Pancreas (tissue), 10 donors: ENCODE measurements at places on chromosomes 12 and 14. TPM values are rescaled to one million over a fixed set of nuclear protein-coding genes. Genes with fewer than 3 reads are reported as not detected.

DNA sequence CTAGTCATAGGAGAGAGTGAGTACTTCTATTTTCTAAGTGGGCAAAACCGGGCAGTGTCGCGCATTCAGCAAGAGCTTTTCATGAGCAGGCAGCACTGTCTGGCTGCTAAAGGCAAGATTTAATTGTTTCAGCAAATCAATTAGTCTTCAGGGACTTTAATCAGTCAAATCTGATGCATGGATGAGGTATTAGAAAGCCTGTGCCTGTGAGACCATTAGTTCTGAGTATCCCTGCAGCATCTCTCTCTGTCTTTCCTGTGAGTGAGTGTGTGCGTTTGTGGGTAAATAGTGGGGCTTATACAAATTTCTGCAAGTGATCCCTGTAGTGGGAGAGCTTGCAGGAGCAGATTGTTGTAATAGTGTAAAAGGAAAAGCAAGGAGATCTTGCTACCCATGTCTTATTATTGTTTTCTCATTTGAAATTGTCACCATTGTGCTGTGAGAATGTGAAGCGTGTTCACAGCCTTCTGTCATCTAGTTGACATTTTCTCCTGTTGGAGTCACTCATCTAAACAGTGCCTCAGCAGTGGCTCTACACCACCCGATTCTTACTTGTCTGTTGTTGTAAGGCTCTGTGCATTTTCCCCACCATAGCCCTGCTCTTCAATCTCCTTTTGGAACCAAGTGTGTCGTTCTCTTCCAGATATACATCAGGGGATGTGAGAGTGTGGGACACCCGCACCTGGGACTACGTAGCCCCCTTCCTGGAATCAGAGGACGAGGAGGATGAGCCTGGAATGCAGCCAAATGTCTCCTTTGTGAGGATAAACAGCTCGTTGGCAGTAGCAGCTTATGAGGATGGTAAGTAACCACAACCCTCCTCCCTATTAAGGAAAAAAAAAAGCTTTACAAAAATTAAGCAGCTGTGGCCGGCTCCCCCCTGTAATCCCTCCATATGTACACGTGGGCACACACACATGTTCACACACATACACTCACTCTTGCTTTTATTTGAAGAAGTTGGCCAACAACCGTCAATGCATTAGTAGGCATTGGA is 53.6 kb downstream of the FBXW8 start:
- no peaks in the 10 kb centered on the region for H3K27me3 ChIP-seq
- no peak overlapping the region for H3K4me3 ChIP-seq
- no peaks in the 10 kb centered on the region for H3K4me1 ChIP-seq
- no peak for DNase-seq
- H3K36me3 ChIP-seq: no peaks in the 10 kb centered on the region

DNA sequence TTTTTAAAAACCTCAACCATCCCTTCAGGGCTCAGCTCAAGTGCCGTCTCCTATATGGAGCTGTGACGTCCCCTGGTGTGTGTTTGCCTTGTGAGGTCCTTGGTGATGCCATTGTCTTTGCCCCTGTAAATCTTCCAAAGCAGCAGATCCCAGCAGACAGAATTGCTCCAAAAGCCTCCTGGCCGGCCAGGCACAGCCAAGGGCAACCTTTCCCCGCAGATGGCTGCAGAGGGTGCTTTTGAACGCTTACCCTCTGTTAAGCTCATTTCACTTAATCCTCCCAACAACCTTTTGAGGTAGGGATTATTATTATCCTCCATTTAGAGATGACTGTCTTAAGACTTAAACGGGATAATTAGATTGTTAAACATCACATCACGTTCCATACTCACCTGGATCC is 51.4 kb downstream of the RFX4 start:
- no peak overlapping the region for H3K27ac ChIP-seq
- no peaks in the 10 kb centered on the region for H3K27me3 ChIP-seq
- no peak for DNase-seq
- H3K36me3 ChIP-seq: no peaks in the 10 kb centered on the region
- H3K4me1 ChIP-seq: no peaks in the 10 kb centered on the region

DNA sequence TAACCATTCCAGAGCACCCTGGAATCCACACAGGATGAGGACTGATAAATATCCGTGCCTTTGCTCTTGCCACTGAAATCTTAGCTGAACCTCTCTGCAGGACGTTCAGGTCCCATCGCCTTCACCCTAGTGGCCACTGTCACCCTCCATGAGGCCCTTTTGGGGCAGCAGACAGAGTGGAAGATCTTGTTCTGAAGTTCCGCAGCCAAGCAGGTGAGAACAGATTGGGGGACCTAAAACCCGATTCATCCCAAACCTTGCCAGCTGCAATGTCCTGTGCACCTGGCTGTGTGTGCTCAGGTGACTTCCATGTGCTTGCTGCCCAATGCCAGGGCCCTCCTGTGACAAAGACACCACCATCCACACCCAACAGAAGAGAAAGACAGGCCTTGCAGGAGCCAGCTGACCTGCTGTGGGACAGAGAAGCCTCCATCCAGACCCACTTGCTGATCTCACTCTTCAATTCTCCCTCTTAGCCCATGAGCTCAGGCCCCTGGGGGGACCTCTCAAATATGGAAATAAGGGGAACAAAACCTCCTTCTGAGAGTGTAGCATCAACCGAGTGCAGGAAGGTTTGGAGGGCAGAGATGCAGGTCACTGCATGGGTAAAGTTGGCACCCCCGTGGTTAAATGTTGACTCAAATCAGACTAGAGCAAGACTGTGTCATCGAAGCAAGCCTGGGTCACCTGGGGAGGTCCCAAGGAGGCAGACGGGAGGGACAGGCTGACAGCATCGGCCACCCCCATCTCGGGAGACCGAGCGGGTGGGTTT is 308.7 kb upstream of the DIO3 start:
- DNase-seq: no peak
- H3K27me3 ChIP-seq: no peaks in the 10 kb centered on the region
- H3K4me3 ChIP-seq: no peak overlapping the region
- H3K27ac ChIP-seq: no peak overlapping the region

The C1QL4 gene
- not detected for polyA plus RNA-seq

DNA sequence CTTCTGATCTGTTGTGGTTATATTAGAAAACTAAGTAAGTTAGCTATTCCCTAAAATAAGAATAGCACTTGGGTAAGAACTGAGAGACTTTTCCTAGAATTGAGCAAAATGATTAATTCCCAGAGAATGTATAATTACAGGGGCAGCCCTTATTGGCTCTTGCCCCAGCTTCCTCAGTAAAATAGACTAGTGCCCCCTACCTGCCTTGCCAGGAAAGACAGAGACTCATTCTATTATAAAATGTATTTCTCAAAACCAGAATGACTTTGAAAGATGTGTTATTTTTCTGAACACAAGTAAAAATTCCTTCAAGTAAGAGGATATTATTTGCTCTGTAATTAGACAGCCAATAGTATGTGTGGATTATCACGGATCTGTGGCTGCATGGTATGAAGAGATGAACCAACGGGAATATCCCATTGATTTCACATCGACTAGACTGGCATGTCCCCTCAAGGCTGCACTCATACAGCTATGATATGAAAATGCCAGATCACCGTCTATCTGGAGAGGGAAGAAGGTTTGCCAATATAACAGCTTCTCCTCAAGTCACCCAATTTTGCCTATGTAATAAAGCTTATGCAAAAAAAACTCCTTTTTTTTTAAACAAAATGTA is 7.4 kb upstream of the GLRX5 start:
- H3K4me1 ChIP-seq: peaks cover 30% of the 10 kb centered on the region
- H3K36me3 ChIP-seq: no peaks in the 10 kb centered on the region
- H3K27ac ChIP-seq: no peak overlapping the region
- H3K27me3 ChIP-seq: no peaks in the 10 kb centered on the region

- H3K27ac ChIP-seq: no peak overlapping the region
- H3K27me3 ChIP-seq: no peaks in the 10 kb centered on the region
- DNase-seq: no peak
- no peaks in the 10 kb centered on the region for H3K4me1 ChIP-seq
- H3K36me3 ChIP-seq: no peaks in the 10 kb centered on the region
Measured at GRCh38 chr14:97592341-97592980, 795.3 kb downstream of the VRK1 start.

The JPH4 gene
- 1.3 TPM for polyA plus RNA-seq

The SRP54 gene
- polyA plus RNA-seq: 37.1 TPM

The ARHGEF25 gene
- 22.1 TPM for polyA plus RNA-seq

DNA sequence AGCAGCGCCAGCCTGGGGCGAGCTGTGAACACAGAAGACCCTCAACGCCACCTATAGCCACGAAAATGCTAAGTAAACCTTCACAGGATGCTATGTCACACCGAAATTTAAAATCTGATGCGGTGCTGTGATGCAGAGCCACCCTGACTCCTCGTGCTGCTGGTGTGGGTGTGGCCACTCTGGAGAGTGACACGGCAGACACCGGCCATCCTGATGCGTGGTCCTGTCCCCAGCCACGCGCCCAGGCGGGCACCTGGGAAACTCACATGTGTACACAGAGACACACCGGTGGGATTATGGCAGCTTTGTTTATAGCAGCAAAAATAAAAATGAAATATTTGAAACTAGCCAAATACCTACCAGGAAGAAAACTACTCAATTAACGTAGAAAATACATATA is 138.3 kb upstream of the SFSWAP start:
- H3K27ac ChIP-seq: no peak overlapping the region
- H3K4me1 ChIP-seq: no peaks in the 10 kb centered on the region

GRCh38 chr12:111228916-111229666 is 139.8 kb downstream of the PHETA1 start:
- DNase-seq: no peak
- no peak overlapping the region for H3K27ac ChIP-seq
- no peak overlapping the region for H3K4me3 ChIP-seq
- H3K27me3 ChIP-seq: no peaks in the 10 kb centered on the region
- H3K4me1 ChIP-seq: no peaks in the 10 kb centered on the region
- H3K36me3 ChIP-seq: no peaks in the 10 kb centered on the region
